Activated naive CD8-positive, alpha-beta T cell treated with anti-CD3 and anti-CD28 coated beads, Interleukin-2, amount 50 U/mL, for 16 hours (primary cell): ENCODE measurements at places on chromosomes 11 and 22.

DNA sequence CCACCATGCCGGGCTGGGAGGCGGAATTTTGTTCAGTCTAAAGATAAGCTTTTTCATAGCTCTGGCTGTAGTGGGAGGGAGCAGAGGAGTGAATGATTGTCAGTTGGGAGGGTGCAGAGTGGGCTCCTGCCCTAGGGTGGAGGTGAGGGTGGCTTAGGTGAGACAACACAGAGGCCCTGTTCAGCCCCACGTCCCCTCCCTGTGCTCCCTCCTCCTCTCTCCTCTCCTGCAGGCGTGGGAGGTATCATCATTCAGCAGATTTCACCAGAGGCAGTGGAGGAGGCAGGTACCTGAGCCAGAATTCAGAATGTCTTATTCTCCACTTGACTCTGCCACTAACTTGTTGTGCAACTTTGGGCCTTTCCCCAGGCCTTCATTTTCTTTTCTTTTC lies 1.7 kb upstream of the THRSP start:
- DNase-seq, result no peak

DNA sequence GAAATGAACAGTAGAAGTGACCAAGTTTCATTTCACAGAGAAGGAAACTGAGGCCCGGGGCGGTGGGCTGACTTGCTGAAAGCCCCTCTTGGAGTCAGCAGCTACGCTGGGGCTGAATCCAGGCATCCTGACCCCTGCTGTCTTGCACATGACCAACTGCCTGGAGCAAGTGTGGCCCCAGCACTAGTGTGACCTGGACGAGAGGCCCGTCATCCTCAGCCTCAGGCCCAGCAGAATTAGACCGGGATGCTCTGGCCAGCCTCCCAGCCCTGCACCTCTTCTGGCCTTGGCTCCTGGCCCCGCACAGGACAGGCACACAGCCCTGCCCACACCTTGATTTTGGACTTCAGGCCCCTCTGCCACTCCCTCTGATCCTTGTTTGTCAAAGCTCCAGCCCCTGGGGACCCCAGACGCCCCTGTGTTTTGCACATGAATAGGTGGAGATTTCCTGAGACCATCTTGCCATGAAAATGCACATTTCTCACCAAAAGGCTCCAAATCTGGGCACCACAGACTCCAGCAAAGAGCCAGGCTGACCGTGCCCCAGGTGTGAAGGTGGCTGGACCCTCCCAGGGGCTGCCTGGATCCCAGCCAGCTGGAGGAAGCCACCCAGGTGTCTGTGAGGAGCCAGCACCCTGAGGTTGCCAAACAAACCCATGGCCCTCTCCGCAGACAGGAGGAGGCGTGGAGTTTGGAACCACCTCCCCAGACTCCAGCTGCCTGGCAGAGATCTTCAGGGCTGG lies 24.9 kb downstream of the FGF4 start:
- DNase-seq, result no peak

- DNase-seq, result no peak
Observed at GRCh38 chr11:121207485-121208115, 85.0 kb upstream of the SC5D start.

- no peak for DNase-seq
Observed at GRCh38 chr11:76526878-76527277, 82.1 kb downstream of the EMSY start.

DNA sequence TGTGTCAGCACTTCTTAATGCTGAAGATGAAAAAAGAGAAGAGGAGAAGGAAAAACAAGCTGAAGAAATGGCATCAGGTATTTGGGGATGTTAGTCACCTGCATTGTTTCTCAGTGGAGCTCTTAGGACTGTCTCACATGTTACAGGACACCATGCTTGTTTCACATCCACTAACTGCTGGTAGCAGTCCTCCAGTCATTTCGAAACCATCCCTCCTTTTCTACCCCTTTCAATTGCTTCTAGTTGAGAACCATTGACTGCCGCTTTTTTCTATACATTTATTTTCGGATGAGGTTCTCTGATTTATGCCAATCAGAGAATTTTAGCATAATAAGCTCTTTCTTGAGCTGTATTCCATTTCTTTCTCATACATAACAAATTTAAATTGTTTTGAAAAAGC lies 21.5 kb downstream of the BIRC2 start:
- no peak for DNase-seq

DNA sequence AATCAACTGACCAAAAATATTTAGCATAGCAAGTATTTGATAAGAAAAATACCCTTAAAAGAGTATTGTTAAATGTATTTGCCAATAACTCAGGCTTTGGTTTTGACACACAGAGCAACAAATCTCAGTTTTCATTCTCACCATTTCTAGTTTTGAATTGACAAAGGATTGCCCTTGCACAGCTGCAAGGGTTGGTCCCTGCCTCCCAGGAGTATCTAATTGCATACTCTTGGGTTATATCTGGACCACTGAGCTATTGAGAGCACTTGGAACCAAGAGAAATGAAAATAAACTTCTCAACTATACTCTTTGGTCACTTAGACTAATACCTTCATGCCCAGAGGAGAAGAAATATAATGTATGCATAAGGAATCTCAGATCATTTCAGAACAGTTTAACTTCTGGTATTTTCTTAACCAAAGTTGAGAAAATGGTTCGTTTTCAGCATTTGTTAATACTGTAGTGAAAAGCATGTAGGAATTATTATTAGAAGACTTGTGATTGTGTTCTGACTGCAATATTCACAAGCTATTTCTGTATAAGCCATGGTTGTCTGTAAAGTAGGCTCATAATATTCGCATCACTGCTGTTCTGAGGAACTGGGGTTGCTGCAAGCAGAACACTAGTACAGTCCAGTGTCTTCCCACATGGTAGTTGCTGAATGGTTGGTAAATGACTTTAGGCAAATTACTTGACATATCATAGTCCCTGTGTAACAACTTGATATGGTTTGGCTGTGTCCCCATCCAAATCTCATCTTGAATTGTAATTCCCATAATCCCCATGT lies 7.9 kb downstream of the C2CD3 start:
- DNase-seq, result no peak

DNA sequence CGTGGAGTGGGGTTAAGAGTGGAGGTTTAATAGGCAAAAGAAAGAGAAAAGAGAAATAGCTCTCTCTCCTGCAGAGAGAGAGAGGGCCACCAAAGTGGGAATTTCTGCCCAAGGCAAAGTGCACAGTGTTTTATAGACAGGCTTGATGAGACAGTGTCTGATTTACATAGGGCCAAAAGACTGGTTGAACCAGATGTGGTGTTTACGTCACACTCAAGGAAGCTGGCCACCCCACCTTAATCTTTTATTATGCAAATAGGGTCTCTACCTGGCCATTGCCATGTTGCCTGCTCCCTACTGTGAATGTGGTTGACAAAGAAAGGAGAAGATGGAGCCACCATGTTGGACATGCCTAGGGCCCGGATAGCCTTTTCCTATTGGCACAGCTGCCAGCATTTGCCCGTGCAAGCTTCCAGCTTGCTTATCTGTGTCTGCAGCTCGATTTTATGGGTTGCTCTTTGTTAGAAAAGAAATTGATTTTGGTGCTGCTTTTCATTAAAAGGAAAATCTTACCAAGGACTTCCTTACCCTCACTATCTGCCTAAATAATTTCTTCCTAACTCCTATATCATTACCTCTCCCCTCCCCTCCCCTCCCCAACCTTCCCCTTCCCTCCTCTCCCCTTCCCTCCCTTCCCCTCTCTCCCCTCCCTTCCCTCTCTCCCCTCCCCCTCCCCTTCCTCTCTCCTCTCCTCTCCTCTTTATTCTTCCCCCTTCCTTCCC lies 436.0 kb downstream of the NELL1 start:
- no peak for DNase-seq
